Heart right ventricle (tissue), 16 donors: ENCODE measurements at places on chromosomes 5 and 9. TPM values are rescaled to one million over a fixed set of nuclear protein-coding genes. Genes with fewer than 3 reads are reported as not detected.
A peak's percentile ranks its signal among the peaks of the same experiment; 100 is the strongest.

DNA sequence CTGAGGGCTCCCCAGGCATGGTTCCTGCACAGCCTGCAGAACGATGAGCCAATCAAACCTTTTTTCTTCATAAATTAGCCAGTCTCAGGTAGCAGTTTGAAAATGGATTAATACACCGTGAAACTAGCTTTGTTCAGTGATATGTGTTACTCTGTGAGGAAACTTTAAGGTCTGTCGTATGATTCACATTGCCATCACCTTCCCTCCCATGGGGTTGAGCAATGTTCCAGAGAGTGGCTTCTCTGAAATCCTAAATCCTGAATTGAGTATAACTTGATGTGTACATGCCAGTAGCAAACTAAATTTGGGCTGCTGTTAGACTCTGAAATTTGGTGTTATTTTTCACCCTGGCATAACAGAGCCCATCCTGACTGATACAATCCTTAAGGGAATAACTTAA, 866.4 kb upstream of the C9orf72 start:
- DNase-seq, result no peak

DNA sequence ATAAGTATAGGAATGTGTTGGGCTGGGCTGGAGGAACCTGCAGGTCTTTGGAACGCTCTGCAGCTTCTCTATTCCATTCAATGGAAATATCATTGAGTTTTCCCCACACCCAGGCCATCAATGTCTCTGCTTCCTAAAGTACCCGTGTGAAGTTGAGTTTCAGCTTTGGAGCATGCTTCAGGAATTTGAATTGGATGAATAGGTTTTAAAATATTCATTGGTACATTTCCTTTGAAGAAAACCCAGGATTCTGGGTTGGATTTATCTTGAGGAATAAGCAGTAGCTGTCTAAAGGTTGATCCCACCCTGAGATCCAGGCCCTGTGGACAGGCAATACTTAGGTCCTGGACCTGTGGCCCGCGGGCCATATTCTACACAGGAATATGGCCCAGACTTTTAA, 37.3 kb downstream of the INSYN2B start:
- DNase-seq, result no peak

GRCh38 chr9:86990290-86990689, 43.0 kb upstream of the GAS1 start:
- DNase-seq, result no peak

The NR5A1 gene
- 0.15 TPM for polyA plus RNA-seq

- DNase-seq, result no peak
Measured at GRCh38 chr5:31048282-31049270, 144.9 kb upstream of the CDH6 start.

- DNase-seq, result no peak
Measured at GRCh38 chr5:160432196-160432595, 10.5 kb downstream of the PTTG1 start.

DNA sequence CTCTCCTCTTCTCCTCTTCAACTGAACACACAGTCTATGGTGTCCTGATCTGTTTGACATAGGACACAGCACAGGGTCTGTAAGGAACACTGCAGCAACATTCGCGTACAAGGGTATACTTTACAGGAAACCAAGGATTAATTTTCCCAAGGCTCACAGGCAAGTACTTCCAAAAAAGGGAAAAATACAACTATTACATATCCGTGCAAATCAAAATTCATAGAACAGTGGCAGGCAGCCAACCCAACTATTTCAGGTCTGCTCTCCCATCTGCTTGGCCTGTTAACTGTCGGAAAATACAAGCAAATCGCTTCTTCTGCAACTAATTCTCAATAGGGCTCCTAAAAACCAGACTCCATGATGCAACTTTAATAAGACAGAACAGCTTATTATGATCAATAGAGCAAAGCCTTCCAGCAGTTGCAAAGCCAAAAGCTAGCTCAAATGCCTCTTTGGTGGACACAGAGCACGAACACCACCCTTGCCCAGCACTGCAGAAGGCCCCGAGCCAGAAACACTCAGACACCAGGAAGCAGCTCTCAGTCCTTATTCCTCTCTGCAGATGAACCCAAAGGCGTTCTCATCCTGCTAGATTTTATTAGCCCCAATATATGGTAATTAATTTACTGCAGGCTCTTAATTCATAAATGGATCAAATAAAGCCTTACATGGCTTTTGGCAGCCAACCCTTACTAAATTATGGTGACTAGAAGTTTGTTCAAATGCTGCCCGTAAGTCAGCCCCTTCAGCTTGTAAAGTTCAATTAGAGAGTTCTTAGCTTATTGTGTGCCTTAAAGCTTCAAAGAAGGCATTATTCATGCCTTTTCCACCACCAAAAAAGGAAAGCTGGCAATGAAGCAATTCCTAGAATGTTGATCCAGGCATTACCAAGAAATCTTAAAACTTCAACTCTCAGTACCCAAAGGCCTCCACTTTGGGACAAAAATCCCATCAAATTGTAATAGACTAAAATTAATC, 68.8 kb downstream of the ZNF608 start:
- peak; percentile 40 for DNase-seq

The PTPDC1 gene
- 14.3 TPM for polyA plus RNA-seq

The CER1 gene
- not detected for polyA plus RNA-seq

- DNase-seq, result peak; percentile 66
Measured at GRCh38 chr9:109469646-109470358, 28.3 kb downstream of the PTPN3 start.

The KIF3A gene
- 10.0 TPM for polyA plus RNA-seq

GRCh38 chr5:123500471-123500870, 11.5 kb upstream of the CSNK1G3 start:
- no peak for DNase-seq

GRCh38 chr9:79116709-79117108, 455.1 kb upstream of the TLE4 start:
- no peak for DNase-seq

GRCh38 chr5:32776200-32776599, 65.1 kb downstream of the NPR3 start:
- DNase-seq, result no peak

DNA sequence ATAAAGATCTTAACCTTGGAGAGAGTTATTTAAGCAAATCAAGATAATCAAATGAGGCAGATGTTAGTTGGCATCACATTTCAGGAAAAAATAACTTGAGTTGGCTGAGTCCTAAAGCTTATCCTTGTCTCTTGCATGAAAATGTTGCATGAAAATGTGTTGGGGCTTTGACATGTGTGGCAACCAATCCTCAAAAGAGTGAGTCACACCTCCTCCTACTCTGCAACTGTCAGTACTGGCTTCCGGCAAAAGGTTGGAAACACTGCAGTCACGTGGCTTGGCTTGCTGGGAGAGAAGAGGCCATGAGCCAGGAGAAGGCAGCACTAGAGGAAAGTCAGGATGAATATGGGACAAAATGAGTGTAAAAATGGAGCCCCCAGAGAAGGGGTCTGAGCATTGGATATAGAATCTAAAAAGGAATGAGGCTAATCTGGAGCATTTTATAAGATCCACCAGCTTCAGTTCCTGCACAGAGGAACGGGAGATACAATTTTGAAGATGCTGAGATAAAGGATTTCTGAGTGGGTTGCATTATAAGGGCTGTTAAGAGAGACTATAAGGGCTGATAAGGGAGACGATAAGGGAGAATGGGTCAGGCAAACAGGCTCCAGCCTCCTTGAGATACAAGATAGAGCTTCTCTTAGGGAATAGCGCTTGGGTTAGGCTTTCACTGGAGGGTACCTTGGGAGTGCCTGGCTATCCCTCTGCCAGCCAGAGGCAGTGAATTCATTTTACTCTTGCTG, 43.1 kb downstream of the SPATA31D1 start:
- DNase-seq, result peak; percentile 39

The BARHL1 gene
- not detected for polyA plus RNA-seq

The DMGDH gene
- polyA plus RNA-seq, result 0.66 TPM

The MAT2B gene
- polyA plus RNA-seq, result 34.6 TPM

- no peak for DNase-seq
Measured at GRCh38 chr5:69188811-69189161, 597 bp upstream of the CENPH start.

DNA sequence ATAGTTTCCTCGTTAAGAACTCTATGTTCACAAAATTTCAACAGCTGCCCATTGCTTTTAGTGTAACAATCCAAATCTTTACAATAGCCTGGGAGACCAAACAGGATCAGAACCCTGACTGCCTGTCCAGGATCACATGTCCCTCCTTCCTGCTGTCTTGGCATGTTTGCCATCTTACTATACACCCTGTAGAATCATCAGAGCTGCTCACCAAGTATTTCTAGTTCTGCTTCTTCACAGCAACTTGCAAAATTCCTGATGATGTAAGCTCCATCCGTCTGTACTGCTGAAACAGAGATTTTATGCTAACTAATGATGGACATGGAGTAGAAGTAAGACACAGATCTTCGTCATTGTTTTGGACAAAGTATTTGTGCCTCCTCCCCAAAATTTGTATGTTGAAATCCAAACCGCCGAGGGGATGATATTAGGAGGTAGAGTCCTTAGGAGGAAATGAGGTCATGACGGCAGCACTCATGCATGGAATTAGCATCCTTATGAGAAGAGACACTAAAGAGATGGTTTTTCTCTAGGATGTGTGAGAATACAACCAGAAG, 464.9 kb upstream of the BRINP1 start:
- no peak for DNase-seq
